ENCODE measurements at places on chromosomes 7 and 10.
A peak's percentile ranks its signal among the peaks of the same experiment; 100 is the strongest.

GRCh38 chr7:114083166-114084001 is 164.6 kb upstream of the PPP1R3A start:
- no peak for DNase-seq

DNA sequence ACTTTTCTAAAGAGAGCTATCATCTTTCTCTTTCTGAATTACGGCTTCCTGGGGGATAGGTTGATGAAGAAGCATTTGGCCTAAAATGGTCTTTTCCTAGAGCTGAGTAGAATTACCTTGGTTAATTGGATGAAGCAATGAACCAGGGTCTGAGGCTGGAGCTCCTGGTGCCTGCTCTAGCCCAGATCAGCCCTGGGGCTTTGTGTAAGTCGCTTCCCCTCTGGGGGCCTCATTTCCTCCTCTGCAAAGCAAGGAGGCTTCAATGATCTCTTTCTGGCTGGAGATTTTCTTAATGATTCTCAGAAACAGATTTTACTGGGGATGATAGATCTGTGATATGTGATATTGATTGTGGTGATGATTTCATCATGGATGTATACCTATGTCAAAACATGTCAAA is 3.5 kb upstream of the CPA2 start:
- DNase-seq = no peak

GRCh38 chr7:42567051-42567450 is 330.0 kb upstream of the GLI3 start:
- no peak for DNase-seq

DNA sequence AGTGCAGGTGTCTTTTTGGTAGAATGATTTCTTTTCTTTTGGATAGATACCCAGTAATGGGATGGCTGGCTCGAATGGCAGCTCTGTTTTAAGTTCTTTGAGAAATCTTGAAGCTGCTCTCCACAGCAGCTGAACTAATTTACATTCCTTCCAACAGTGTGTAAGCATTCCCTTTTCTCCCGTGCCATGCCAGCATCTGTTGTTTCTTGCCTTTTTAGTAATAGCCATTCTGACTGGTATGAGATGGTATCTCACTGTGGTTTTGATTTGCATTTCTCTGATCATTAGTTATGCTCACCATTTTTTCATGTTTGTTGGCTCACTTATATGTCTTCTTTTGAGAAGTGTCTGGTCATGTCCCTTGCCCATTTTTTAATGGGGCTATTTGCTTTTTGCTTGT is 486.3 kb downstream of the GALNT17 start:
- no peak for DNase-seq

GRCh38 chr7:17559388-17559787 is 260.9 kb downstream of the AHR start:
- DNase-seq = no peak

GRCh38 chr10:120473593-120473992 is 16.6 kb downstream of the PLPP4 start:
- no peak for DNase-seq

- DNase-seq = no peak
These were observed 124.9 kb downstream of the DLG5 start for GRCh38 chr10:77801474-77802161.

DNA sequence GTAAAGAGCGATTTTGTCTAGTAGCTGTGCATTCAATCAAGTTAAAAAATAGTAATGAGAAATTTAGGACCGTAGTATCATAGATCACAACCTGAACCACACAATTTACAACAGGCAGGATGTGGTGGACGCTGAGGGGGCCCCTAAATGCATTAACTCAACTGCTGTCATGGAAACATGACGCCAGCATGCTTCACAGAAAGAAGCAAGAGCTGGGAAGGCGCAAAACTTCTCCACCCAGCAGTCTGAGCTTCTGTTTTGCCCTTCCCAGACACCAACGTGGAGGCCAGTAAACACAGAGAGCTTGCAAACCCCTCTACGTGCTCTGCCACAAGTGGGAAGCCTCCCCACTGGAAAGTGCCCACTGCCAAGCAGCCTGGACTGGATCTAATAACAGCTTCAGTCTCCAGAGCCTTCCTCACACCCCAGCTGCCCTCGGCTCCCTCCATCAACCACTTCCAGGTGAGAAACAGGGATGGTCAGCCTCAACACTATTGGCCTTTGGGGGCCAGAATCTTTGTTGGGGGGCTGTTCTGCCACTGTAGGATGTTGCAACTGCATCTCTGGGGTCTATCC is 151.8 kb downstream of the SFMBT2 start:
- DNase-seq = no peak

DNA sequence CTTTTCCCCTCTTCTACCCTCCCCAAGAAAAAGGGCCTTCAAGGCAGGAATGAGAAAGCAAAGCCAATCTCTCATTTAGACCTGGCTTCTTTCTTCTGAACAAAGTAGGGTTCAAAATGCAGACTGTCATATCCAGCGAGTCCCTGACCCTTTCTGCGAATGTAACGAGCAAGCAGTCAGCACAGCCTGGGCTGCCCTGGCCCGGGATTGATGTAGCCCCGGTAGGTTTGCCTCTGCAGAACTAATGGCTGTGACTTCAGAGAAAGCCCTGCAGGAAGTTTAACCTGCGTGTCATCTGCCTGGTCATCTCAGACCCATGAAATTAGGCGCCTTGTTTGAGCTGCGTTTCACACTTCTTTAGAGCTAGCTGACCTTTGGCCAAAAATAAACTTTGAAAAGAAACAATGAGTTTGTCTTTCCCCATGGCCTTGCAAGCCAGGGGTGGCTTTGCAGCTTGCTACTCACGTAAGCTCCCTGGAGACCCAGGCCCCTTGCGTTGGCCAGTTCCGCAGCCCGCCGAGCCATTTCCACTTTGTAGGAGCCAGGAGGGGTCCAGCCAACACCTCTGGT is 36.4 kb downstream of the HABP2 start:
- no peak for DNase-seq

- no peak for DNase-seq
These were observed 580 bp downstream of the FAM200A start for GRCh38 chr7:99551334-99551733.

- no peak for DNase-seq
These were observed 69.3 kb upstream of the C7orf33 start for GRCh38 chr7:148521271-148521670.

DNA sequence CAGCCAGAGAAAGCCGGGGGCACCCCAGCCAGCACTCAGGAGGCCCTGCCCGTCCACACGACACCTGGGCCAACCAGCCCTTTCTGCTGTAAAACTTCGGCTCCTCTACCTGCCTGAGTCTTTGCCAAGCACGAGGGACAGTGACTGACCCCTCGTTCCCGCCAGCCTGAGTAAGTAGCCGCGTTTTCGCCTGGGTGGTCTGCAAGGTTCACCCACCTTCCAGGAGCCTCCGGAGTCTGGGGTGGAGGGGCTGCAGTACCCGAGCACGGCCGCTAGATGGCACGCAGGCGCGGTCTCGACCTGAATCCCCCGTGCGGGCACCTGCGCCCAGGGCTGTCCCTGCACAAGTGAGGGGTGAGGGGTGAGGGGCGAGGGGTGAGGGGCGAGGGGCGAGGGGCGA is 192.7 kb downstream of the PTPRN2 start:
- no peak for DNase-seq

GRCh38 chr7:22601812-22602565 is 102.0 kb upstream of the STEAP1B start:
- no peak for DNase-seq

- no peak for DNase-seq
These were observed 245.5 kb downstream of the REEP3 start for GRCh38 chr10:63766745-63767137.

DNA sequence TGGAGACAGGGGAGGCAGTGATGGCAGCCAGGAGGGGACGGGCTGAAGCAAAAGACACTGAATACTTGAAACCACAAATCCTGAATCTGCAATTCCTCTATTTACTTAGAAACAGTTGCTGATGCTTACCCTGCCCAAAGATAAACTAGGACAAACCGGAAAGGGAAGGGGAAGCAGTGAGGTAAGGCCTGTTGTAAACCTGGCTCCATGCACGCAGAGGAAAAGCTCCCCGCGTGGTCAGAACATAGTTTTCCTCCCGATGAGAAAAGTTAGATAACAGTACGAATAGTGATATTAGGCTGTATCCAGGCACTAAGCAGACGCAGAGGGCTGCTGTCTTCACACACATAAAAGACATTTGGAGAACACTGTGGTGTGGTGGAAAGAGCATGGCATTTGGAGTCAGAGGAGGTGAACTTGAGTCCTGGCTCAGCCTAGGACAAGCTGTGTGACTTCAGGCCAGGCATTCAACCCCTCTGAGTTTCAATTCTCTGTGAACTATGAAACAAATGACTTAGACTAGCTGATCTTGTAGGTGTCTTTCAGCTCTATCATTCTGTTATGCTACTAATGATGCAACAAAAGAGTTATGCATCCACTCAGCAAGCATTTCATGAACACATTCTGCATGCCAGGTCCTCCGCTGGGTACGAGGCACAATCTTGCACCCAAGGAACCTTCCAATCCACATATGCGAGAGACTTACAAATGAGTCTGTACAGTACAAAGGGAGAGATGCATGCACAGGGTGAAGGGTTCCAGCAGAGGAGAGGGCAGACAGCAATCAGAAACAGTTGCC is 80.9 kb downstream of the SORBS1 start:
- DNase-seq = no peak

- DNase-seq = no peak
These were observed 20.8 kb upstream of the GGCT start for GRCh38 chr7:30525429-30525828.

DNA sequence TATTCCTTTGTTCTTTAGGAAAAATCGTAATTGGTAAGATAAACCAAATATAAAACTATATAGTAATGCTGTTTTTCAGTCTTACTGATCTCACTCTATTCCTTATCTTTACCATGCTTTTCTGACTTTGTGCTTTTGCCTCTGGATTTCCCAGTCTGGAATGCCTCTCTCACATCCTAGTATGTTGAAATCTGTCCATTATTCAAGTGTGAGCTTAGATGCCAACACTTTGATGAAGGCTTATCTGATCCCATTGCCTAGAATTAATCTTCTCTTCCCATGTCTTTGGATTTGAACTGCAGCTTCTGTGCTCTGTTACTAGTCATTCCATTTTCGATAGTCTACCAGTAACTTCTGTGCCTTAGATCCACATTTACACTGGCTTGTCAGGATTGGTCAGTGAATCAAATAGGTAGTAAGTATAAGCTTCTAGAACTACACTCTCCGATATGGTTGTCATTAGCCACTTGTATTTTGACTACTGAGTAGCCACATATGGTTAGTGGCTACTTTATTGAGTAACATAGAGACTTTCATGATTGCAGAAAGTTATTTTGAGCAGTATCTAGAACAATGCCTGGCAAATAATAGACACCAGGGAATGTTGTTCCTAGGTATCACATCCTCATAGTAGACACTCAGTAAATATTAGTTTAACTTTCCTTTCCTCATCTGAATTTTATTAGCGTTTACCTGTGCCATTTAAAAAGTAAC is 92.9 kb downstream of the BMPR1A start:
- no peak for DNase-seq

- DNase-seq = no peak
These were observed 315.5 kb downstream of the PTPRN2 start for GRCh38 chr7:158272091-158272490.

DNA sequence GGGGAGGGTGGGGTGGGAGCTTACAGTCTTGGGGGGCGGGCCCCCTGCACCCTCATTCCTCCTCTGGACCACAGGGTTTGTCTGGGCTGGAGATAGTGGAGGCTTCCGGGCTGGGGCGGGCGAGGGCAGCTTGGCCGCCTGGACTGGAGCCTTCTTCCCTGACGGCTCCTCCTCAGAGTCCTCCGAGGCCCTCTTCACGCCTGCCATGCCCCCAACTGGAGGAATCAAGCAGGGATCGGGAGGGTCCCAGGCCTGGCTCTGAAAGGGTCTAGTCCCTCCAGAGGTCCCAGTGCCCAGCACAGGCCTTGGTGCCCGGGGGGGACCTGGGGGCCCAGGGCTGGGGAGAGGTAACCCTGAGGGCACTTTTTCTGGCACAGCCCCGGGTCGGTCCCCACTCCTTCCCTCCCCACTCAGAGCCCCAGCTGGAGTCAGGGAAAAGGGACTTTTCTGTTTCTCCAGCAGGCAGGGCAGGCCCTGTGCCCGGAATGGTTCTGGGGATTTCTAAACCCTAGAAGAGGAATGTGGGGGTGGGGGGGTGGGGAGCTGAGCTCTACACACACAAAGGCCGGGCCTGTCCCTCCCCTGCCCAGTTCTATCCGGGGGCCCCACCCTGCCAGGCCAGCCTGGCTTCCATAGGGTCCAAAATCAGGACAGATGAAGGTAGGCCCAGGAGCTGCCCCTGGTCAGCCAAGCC is 11.6 kb downstream of the MICALL2 start:
- DNase-seq = peak; percentile 51

DNA sequence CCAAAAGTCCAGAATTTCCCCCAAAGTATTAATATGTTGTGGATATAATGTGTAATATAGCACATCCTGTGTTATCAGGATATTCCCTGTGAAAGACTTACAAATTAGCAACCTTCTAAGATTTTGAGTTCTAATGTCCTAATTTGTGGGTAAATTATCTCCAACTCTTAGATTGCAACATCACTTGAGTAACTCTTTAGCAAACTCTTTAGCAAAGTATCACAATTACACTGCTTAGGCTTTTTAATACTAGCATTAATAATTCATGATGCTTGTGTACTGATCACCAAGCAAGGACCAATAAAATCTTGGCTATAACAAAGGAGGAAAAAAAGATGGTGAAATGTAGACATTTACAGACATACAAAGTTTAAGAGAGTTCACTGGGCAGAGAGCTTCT is 27.7 kb downstream of the HIP1 start:
- DNase-seq = no peak

- DNase-seq = no peak
These were observed 135.3 kb downstream of the PTPRN2 start for GRCh38 chr7:158452331-158452730.

DNA sequence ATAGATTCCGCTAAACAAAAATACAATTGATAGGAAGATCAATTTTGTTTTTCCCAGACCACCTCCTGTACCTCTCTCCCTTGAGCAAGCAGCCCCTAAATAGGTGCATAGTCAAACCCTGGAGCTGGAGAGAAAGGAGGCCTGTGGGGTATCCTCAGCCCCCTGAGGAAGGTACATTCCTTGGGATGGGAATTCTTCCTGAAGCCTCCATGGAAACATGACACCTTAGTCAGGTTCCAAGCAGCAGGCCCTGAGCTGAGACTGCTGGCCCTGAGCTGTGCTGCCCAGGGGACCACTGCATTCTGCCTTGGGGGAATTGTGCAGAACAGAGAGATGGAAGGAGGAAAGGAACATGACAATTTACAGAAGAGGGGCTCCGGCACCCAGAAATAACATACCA is 7.4 kb downstream of the HNRNPF start:
- no peak for DNase-seq

DNA sequence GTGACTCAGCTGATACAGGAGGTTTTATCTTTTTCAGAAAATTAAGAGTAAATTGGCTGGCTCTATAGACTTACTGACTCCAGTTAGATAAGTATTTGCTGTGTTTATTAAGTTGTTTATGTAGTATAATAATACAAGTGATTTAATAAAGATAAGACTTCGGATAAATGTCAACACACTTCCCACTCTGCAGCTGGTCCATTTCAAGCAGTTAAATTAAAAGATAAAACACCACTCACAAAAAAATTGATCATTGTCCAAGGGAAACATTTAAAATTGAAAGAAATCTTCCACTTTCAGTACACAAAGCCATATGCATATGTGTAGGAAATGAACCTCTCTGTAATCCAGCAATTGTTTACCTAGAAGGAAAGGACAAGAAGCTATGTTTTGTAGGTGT is 106.1 kb upstream of the SP8 start:
- DNase-seq = no peak

- no peak for DNase-seq
These were observed 718 bp downstream of the DYNC2I1 start for GRCh38 chr7:158856883-158857668.

GRCh38 chr10:98186681-98187080 is 52.2 kb downstream of the R3HCC1L start:
- DNase-seq = no peak

Data from nucleus accumbens (tissue), 56 donors.